Activated CD4-positive, alpha-beta T cell treated with anti-CD3 and anti-CD28 coated beads, Interleukin-2, amount 50 U/mL, for 24 hours (primary cell): ENCODE measurements at places on chromosomes 16 and 17.

GRCh38 chr16:17002565-17002964 is 468.2 kb downstream of the XYLT1 start:
- no peak for DNase-seq

DNA sequence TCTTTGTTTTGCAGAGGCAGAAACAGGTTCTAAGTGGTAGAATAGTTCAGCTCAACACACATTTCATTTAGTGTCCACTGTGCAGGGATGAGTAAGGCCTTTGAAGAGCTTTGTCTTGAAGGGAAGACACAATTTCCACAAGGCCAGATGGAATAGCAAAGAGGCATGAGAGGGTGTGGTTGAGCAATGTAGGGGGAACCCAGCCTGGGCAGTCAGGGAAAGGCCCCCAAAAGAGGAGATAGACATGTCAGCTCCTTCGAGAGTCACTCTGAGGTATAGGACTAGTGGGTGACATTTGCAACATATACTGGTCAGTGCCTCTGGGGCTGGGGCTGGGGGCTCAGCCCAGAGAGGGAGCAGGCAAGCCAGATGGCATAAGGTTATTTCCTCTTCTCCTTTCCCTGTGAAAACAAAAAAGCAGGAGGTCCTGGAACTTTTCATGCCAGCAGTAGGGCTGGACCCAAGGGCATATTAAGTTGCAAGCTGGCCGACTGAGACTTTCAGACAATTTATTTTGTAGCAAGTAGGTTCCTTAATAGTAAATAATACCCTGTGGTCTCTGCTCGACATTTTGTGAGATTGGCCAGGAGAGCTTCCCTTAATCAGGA is 7.1 kb downstream of the ALKBH5 start:
- DNase-seq = no peak

GRCh38 chr17:73536700-73537605 is 107.3 kb downstream of the SDK2 start:
- no peak for DNase-seq

GRCh38 chr16:15564604-15565339 is 78.2 kb downstream of the MARF1 start:
- no peak for DNase-seq

DNA sequence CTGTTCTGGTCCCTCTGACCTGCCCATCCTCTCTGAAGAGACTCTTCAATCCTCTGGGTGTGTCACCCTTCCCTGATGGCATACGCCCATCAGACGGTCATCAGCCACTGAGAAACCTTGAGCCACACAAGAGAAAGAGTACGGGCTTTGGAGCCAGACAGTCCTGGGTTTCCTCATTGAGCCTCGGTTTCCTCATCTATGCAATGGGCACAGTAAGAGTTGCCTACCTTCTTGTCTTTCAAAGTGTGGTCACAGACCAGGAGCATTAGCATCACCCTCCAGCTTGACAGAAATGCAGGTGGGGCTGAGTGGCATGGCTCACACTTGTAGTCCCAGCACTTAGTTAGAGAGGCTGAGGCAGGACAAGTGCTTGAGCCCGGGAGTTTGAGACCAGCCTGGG is 26.1 kb upstream of the MEAK7 start:
- DNase-seq = no peak

GRCh38 chr17:34390649-34391048 is 27.6 kb upstream of the CCL1 start:
- DNase-seq = no peak

GRCh38 chr17:77297693-77298666 is 157.2 kb downstream of the SEC14L1 start:
- DNase-seq = no peak

- DNase-seq = no peak
Observed at GRCh38 chr17:63189930-63190329, 223.9 kb downstream of the TANC2 start.
